ENCODE measurements at places on chromosomes 12 and 14. TPM values are rescaled to one million over a fixed set of nuclear protein-coding genes. Genes with fewer than 3 reads are reported as not detected.

Gene CRIP2
- total RNA-seq: 0.34 TPM

GRCh38 chr12:38880288-38880687 lies 25.1 kb downstream of the CPNE8 start:
- DNase-seq: no peak

DNA sequence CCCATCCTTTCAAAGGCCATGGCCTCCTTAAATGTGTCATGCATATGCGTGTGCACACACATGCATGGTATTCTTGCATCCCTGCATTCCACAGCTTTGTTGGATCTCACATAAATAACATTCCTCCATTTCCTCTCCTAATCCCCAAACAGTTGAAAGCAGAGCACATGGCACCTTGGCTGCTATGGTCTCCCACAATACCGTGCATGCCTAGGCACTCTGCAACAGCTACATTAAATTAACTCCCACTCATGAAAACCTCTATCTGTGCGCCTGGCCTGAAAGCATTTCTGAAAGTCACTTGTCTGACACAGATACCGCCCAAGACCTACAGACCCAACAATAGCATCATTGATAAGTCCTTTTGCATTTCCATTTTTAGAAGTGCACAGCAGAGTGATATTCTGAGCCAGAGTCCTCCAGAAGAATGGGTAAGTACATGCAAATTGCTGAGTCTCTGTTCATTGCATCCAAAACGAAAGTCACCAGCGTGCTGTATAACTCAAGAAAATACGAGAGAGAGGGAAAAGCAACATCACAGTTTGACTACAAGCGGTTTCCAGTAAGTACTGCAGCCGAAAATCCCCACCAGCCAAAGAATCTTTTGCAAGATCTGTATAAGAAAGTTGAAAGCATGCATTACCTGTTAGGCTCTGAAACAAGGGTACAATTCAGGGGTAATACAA lies 436 bp downstream of the ASB2 start:
- no peak for DNase-seq

GRCh38 chr12:54977155-54977554 lies 7.4 kb downstream of the TESPA1 start:
- no peak for DNase-seq

GRCh38 chr12:27616356-27617142 lies 79.7 kb upstream of the REP15 start:
- no peak for DNase-seq

- no peak for DNase-seq
These were observed 546.2 kb upstream of the ATP2B1 start for GRCh38 chr12:90254796-90255195.

GRCh38 chr12:62308201-62308600 lies 48.0 kb downstream of the USP15 start:
- DNase-seq: no peak

DNA sequence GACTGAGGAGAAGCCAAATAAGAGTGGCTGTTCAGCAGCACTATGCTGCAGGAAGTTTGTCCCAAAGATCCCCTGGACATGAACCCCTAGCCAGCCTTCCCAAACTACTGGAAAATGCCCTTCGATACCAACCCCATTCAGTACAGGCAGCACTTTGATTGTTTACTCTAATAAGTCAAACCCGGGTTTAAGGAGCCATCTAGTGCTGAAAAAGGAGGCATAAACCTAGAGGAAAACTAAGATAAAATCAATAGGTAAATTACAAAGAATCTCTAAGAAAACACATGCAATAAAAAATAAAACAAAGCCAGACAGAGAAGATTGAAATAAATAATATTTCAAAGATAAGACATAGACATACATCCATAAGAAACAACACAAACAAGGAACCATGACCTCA lies 771.6 kb downstream of the RPS29 start:
- no peak for DNase-seq

DNA sequence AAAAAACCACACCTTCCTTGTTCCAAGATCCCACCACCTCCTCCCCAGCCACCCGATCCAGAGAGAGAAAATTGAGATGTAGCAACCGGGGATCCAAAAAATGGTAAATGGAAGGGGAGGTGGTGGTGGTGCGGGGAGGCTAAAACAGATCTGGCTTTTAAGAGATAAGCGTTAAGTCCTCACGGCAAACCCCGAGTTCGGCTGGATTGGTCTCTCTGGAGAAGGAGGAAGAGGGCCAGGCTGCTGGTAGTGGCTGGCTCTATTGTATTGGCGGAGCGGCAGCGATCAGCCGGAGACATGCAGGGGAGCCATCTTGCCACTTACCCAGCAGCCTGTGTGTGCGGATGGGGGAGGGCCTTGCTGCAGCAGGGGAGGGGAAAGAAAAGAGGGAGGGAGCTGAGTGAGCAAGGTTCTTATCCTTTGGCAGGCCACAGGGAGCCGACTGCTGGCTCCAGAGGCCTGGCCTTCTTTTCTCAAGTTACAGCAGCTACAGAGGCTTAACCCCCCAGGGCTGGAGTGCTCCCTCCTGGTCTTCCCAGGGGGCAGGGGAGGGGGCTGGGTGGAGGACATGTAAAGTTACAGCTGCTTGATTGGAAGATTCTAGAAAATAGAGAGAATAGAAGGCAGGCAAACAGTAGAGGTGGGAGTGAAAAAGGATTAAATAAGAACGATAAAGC lies 14.1 kb upstream of the CDH24 start:
- peak; percentile 74 for DNase-seq

Gene KRT3
- total RNA-seq: not detected

- DNase-seq: no peak
These were observed 33.4 kb upstream of the CD9 start for GRCh38 chr12:6166808-6167207.

DNA sequence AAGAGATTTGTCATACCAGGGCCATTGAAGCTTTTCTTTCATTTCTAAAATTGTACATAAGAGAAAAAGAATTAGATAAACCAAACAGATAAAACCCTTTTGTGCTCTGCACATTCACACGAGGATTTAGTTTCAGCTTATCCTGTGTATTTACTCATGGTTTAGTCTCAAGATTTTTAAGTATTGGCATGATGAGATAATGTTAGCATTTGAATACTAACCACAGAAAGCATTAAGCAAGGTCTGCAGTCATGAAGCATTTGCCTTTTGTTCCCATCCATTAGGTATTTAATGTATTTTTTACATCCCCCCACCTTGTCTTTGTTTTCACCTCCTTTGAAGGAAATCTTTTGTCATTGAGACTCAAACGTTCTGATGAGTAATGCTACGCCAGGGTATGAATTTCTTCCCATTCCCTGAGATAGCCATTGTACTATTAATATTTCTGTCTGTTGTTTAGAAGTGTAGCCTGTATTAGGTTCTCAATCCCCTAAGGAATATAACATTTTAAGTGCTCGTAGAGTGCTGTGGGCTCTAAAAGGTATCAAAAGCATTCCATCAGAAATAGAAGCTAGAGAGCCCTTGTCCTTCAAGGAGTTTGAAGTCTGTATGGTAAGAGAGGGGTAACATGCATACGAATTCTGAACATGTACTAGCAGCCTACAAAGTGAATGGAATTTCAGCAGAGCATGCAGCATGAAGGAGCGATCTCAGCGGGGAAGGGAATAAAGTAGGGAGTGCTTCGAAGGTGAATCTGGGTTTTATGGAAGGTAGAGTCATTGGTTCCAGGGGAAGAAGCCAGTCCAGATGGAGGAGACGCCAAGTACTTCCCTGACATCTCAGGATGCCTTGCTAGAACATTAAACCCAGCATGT lies 22.3 kb downstream of the CRADD start:
- DNase-seq: no peak

- no peak for DNase-seq
These were observed 94.0 kb downstream of the NUAK1 start for GRCh38 chr12:106044773-106045172.

GRCh38 chr12:79624378-79624777 lies 66.4 kb downstream of the PAWR start:
- no peak for DNase-seq

DNA sequence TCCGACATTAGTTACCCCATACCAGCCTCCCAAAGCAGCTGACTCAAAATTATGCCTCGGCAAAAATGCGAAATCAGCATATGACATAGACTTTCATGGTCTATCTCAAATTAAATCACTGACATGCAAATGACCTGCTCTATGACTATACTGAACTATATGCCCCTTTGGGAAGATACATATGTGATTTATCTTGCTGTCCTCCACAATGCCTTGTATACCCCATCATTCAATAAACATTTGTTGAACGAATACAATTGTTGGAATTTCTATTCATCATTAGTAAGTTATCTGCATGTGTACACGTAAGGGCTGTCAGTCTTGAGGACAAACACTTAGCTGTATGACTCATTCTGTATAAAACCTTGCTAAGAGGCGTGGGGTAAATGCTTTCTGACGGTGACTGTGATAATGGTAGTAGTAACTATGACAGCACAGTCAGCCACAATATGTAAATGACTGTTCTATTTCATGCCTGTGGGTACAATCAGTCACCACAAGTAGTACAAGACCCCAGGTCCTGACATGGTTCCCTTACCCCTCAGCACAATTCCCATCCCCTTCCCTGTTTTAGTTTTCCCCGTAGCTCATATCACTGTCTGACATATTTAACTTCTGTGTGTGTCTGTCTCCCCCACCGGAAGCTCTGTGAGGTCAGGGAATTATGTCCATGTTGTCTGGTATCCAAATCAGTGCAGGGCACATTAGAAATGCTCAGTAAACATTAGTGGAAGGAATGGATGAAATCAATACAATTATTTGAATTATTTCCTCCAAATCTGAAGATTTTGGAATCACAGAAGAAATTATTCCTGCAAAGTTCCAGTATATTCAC lies 42.8 kb downstream of the STXBP6 start:
- DNase-seq: no peak

DNA sequence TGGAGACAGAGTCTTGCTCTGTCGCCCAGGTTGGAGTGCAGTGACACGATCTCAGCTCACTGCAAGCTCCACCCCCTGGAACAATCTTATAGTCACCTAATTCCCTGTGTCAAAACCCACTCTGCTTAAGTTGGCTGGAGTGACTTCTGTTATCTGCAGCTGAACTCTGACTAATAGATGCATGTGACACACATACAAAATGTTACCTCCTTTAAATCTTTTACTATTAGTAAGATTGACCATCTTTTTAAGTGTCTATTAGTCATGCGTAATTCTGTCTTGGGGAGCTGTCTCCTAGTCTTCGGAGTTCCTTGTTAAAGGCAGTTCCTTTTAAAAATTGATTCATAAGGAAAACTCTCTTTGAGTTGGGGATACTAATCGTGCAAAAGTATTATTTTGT lies 7.4 kb downstream of the IFI27L1 start:
- no peak for DNase-seq

DNA sequence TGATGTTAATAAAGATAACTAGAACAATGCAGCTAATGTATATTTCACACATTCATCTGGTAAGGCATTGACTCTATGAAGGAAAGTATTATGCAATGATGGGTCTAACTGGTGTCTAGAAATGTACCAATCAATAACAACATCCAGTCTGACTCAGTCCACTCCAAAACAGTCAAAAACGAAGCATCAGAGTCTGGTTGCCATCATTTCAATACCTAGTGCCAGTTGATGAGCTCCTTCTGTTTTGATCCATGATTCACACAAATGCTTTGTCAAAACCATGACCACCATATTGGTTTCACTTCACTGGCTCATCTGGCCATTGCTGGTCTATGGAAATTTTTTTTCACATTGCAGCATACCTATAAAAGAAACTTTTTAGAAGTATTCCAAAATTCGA lies 747.2 kb upstream of the TMEM132C start:
- DNase-seq: no peak

GRCh38 chr14:104867371-104868059 lies 2.4 kb downstream of the CEP170B start:
- DNase-seq: no peak

- no peak for DNase-seq
These were observed 4.2 kb downstream of the ACVR1B start for GRCh38 chr12:51955702-51956101.

Measured in activated naive CD4-positive, alpha-beta T cell treated with anti-CD3 and anti-CD28 coated beads, Interleukin-2, amount 50 U/mL, for 72 hours (primary cell).